ENCODE measurements at places on chromosomes 4 and X.

- no peak for DNase-seq
Observed at GRCh38 chrX:8144925-8145324, 26.1 kb downstream of the VCX2 start.

DNA sequence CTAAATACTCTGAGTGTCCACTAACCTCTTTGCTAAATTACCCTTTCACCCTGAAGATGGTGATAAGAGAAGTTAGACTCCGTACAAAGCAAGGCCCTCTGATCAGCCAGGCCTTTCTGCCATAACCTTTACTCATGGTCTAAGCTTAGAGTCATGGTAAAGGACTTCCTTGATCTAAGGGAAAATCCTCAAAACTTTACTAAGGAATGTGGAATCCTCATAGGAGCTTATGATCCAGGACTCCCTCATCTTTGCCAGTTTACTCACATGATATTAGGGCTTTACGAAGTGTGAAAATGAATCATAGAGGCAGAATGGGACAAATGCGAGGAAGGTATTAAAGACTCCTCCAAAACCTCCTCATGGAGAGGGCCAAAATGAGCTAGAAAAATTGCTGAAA lies 7.9 kb upstream of the FAM13A start:
- no peak for DNase-seq

DNA sequence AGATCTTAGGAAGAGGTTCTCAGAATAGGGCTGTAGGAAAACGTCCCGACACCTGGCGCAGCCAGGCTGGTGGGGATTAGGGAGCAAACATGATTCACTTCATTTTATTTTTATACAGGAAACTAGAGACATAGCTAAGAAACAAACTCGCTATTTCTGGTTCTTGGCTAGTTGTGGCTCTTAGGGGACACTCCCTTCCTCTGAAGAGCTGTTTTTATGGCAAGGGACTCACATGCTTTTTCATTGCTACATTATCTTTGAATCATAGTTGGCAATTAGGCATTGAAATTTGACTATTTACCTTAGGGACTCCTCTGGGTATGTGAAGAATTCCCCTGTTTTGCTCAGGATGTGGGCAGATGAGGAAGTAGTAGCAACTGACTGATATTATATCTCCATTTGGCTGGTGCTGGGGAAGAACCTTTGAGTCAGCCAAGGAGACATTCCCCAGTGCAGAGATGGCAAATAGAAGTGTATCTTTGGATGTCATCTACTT lies 174.5 kb downstream of the SMIM20 start:
- DNase-seq, result no peak

DNA sequence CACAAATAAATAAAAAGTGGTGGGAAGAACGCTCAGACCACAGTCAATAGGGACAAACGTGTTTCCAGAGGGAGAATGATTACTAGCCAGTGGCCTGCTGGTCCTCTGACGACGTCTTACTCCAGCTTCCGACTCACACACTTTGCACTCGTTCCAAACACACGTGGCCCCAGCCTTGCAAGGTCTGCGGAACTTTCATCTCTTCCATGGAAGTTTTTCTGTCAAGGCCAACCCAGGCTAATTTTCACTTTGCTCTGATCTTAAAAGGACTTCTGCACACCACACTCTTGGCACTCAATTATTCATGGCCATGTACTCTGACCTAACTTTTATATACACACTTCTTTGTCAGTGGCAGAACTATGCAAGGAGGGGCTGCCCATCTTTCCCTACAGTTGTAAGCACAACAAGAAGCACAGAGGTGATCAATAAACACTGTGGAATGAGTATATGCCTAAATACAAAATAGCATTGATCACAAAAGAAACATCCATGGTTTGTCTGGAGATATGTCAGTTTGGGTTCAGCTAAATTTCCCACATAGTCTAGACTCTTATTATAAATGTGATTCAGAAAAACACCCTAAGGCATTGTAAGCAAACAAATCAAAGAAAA lies 69.4 kb downstream of the STX18 start:
- no peak for DNase-seq

GRCh38 chrX:67104982-67105757 lies 438.7 kb upstream of the AR start:
- no peak for DNase-seq

GRCh38 chr4:972651-973424 lies 531 bp downstream of the DGKQ start:
- peak; percentile 40 for DNase-seq

DNA sequence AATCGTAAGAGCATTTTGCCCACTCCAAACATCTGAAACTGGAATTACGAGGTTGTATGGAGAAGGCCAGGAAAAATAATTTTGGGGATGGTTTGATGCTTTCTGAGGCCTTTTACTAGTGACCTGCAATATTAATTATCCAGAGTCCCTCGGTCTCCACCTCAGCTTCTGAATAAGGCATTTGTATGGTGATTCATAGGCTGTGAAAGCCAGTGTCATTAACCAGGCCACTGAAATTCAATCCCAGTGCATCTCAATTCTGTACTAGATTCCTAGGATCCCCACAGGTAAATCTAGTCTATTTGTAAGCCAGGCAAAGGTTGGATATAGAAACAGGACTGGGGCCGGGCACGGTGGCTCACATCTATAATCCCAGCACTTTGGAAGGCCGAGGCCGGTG lies 135.4 kb upstream of the RBPJ start:
- DNase-seq, result no peak

Data from activated T-helper 1 cell treated with Interleukin-2 at 50 U/mL for 16 hours (primary cell).